Fibroblast of skin of abdomen (primary cell): ENCODE measurements at places on chromosomes 1 and 21.

GRCh38 chr1:230851291-230851691 lies 17.0 kb downstream of the C1orf198 start:
- peak; percentile 91 for DNase-seq

DNA sequence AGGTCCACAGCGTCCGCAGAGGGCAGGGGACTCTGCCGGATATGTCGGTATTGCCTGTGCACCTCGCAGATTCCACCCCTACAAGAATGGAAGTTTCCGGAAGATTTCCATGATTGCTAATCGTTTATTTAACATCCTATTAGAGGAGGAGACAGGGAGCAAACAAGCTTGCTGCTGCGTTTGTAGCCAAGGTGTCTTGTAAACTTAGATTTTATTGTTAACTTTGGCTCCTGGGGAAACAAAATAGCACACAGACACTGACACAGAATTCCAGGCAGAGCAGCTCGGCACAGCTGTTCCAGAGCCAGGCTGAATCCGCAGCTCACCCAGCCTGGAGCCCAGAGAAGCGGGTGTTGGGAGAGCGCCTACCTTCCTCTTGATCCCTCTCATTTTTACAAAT lies 75.7 kb downstream of the AJAP1 start:
- DNase-seq: no peak

DNA sequence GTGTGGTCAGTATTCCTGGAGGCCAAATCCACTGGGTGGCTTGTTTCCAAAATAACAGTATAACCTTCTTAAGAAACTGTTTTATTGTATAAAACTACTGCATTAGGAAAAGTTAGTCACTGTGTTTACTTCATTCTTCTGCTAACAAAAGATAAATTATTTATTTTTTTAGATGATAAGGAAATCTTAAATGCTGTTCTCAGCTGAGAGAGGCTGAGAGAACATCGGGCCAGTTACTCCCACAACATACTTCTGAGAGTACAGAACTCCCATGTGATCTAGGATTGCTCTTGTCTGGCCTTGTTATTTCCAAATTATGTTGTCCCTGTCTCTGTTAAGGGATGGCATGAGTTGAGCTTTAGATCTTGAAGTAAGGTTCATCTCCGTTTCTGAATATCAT lies 96.7 kb upstream of the CXADR start:
- DNase-seq: no peak

DNA sequence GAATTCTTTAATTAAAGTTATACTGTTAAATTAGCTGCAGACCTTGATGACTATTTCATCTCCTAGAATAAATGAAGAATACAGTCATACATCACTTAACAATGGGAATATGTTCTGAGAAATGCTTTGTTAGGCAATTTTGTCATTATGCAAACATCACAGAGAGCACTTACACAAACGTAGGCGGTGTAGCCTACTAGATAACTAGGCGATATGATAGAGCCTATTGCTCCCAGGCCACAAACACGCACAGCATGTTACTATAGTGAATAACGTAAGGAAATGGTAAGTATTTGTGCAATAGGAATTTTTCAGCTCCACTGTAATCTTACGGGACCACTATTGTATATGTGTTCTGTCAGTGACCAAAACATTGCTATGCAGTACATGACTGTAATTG lies 37.6 kb upstream of the DESI2 start:
- no peak for DNase-seq

GRCh38 chr1:164660412-164660772 lies 101.4 kb downstream of the PBX1 start:
- peak; percentile 14 for DNase-seq

DNA sequence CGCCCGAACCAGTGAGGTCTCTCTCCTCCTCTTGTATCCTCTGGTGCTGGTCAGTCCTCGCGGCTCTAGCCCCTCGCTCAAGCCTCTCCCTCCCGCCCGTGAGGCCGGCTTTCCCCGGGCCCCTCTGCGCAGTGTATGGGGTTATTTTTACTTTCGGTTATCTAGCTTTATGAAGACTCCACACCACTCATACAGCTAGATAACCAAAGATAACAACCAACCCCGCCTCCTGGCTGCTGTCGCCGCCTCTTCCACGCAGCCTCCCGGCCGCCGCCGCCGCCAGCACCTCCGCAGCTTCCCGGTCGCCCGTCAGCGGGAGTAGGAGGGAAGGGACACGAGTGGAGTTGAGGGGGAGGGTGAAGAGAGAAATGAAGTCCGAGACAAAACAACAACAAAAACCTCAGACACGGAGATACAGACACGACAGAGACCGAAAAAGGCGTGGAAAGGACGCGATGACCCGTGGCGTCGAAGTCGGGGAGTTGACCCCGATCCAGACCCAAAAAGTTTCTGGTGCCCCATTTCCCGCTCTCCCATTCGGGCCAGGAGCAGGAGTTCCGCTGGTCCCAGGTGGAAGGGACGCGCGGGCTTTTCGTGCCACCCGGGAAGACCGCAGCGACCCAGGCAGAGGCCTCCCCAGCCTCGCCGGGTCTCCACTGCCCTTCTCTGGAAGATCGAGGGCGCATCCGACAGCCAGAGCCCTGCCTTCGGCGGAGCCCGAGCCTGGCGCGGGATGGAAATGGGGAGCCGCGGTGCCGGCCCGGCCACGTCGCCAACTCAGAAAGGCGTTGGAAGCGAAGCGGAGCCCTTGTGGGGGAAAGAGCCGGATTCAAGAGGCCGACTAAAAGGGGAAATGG lies 51.4 kb downstream of the RHBG start:
- DNase-seq: no peak
